ENCODE measurements at places on chromosomes 3 and 15.

DNA sequence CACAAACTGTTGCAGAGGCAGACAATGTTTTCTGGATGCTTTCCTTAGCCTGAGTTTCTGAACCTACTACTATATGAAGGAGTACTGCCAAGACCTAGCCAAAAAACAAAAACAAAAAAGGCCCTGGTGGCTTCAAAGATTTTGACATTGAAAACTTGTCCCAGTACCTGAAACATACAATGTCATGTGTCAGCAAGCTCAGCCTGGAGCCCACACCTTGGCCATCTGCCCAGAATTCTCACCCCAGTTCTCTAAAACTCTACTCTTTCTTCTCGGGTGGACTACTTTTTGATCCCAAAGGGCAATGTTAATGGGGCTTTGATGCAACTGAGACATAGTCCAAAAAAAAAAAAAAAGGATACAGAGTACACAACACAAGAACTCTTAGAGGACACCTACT, 81.4 kb downstream of the FAM174B start:
- no peak for DNase-seq

GRCh38 chr3:181920409-181920808, 208.7 kb downstream of the SOX2 start:
- DNase-seq: no peak

DNA sequence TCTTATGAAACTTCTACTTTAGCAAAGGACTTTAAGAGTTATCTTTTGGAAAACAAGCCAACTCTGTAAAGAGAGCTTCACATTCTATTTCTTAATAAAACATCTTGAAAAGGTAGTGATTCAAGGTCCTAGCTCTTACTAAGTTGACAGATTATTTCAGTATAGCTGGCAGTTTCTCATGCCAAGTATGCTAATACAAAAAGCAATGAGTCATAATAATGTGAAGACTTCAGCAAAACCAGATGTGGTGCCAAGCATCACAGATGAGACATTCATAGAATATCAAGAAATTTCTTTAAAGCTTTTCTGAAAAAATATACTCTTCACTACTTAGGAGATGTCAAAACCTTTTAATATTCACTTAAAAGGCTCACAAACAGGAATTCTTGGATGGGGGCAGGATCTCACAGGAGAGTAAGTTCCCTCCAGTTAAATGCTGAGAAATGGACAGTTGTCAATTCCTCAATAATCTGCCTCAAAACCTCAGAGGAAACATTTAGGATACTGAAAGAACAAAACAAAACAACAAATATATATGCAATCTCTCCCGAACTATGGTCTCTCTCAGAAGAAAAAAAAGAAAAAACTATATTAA, 45.6 kb downstream of the DCBLD2 start:
- DNase-seq: peak; percentile 70

GRCh38 chr3:105502333-105502732, 135.6 kb downstream of the ALCAM start:
- DNase-seq: no peak

- DNase-seq: no peak
Measured at GRCh38 chr3:77149382-77149781, 109.5 kb downstream of the ROBO2 start.

DNA sequence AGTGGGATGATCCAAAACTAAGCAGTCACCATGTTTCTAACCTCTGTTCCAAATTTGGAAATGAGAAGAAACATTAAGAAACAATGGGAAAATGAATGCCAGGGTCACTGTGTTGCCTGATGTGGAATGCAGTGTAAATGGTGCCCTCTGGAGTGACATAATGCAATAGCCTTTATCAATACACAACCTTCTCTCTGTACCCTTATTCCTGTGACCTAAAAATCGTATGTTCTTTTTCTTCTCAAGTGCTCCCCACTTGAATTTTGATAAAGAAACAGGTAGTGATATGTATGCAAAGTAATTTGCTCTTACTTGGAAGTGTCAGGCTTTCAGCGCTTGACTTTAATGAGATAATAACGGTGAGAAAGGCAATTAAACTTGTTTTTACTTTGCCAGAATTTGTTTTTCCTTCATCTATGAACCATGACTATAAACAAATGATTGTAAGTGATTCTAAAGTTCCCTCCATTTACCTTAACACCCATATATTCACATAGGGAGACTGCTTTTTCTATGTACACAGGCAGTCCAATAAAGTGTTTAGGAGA, 145.8 kb upstream of the THRB start:
- no peak for DNase-seq

GRCh38 chr3:118347396-118348168, 687.1 kb downstream of the IGSF11 start:
- DNase-seq: no peak

DNA sequence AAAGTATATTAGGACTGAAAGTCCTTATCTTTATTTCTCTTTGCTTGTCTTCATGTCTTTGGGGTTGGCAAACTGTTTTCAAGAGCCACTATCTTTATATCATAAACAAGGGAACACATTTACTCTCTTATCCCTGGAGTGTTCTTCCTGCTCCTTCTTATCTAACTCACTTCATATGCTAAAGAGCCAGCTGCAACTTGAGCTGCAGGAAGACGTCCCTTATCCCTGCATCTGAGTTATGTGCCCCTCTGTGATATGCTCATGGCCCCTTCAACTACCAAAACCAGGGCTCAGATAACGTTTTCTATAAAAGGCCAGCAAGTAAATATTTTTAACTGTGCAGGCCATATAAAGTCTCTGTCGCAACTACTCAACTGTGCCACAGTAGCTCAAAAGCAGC, 137.0 kb upstream of the CRBN start:
- DNase-seq: no peak

GRCh38 chr3:25782636-25782937, 656 bp downstream of the NGLY1 start:
- peak; percentile 4 for DNase-seq

- DNase-seq: no peak
Measured at GRCh38 chr15:57854531-57854930, 148.0 kb downstream of the POLR2M start.

- no peak for DNase-seq
Measured at GRCh38 chr3:26104851-26105251, 315.0 kb downstream of the OXSM start.

GRCh38 chr3:25306066-25306465, 122.0 kb upstream of the RARB start:
- DNase-seq: no peak

GRCh38 chr3:75978686-75979085, 193.3 kb upstream of the ZNF717 start:
- DNase-seq: peak; percentile 28

DNA sequence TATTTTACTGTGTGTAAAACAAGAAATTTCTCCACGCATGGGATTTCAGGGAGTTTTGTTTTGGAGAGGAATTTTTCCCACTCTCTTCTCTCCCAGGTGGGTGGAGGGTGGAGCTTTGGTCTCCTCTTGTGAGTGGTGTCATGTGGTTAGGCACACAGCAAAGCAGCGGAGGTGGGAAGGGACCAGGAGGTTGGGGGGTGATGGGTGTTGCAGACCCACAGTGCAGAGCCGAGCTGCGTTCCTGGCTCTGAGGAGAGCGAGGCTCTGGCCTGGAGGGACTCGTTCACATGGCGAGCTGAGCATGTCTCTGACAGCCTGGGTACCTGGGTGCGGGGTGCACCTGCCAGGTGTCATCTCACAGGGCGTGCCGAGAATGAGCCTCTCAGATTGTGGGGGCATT, 87.8 kb downstream of the RYR3 start:
- DNase-seq: no peak

- no peak for DNase-seq
Measured at GRCh38 chr15:69880571-69881301, 217.0 kb downstream of the TLE3 start.

- no peak for DNase-seq
Measured at GRCh38 chr3:192011137-192011536, 550.2 kb downstream of the PYDC2 start.
